SK-MEL-5 (cell line): ENCODE measurements at places on chromosomes 4 and X.
A peak's percentile ranks its signal among the peaks of the same experiment; 100 is the strongest.

DNA sequence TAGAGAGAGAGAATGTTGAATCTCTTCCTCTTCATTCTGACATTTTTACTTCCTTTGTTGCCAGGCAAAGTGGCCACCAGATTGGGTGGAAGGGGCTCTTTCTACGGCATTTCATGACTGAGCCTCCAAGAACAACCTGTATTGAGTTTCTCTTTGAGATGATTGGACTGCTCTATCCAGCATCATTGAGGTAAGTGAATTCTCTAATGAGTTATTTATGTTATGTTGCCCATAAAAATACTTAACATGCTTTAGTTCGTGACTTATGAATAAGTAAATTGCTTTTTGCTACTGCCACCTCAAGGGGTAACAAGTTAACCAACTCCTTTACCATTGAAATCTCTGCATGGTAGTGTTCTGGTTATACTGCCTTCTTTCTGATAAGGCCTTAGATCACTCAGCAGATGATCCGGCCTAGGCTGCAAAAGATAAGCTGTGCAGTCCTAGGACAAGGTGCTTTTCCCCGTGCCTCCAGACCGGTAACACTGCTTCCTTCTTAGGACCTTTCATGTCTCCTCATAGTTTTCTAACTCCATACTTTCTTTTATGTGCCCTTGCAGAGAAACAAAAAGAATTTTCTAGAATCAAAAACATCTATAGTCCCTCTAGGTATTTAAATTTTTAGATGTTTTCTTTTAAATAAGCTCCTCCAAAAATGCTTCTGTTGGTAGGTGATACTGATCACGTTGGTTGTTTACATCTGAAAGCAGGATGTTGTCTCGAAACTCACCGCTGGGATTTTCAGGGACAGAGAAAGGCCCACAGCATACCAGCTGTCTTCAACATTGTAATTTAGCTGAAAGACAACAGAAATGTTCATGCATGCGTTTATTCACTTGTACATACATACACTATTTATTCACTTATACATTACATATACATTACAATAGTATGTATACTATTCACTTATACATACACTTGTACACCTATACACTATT lies 157.1 kb upstream of the RBPJ start:
- DNase-seq, result no peak

GRCh38 chr4:113327494-113327893 lies 278.0 kb downstream of the ANK2 start:
- peak; percentile 0 for DNase-seq

GRCh38 chr4:123301923-123302322 lies 94.7 kb upstream of the SPRY1 start:
- no peak for DNase-seq

DNA sequence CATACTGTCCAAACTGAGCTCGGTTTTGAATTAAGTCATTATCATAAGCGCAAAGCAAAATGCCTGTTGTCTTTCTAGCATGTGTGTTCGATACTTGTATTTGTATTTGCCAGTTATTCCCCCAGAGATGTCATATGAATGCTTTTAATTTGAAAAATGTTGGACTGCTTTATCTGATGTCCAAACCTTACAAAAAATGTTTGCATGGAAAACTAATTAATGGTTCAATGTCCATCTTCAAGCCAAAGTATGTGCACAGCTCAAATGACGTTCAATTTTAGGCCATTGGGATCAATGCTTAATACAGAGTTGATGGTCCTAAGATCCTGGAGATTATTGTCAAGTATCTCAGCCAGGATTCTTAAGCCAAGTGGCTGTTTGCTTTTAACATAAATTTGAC lies 17.2 kb upstream of the HPGDS start:
- no peak for DNase-seq

- no peak for DNase-seq
These were observed 30.6 kb upstream of the CCKAR start for GRCh38 chr4:26520728-26521450.

DNA sequence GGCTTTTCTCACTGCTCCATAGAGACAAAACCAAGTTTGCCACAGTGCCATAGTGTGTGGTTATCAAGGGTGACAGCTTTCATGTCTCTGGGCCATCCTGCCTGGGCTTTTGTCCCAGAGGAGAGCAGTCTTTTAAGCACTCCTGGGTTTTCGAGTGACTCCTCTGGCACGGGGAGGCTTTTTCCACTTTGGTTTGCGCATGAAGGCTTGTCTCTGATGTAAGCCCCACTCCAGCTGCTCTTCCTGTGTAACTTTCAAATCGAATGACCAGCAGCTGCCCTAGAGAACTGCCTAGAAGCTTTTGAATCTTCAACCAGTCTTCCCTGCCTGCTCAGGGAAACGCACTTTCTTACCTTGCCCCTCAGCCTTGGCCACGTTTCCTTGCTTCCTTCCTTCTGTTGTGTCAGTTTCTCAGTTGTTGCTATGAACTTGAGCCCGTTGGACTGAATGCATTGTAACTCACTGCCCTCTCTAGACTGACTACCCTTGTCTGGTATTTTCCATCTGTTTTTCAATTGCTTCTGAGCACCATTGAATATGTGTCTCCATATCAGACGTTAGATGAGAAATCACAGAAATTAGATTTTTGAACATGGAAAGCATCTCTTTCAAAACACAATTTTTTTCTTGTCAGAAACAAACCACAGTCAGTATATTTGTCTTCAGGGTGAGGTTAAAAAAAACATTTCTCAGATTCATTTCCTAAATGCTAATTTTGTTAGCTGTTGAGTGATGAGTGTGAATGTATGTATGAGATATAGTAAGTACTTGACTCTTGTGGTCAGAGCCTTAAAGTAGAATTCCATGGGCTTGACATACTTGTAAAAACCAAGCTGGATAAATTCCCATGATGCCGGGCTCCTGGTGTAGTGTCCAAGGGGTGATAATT lies 45.3 kb downstream of the SLC9A6 start:
- no peak for DNase-seq

DNA sequence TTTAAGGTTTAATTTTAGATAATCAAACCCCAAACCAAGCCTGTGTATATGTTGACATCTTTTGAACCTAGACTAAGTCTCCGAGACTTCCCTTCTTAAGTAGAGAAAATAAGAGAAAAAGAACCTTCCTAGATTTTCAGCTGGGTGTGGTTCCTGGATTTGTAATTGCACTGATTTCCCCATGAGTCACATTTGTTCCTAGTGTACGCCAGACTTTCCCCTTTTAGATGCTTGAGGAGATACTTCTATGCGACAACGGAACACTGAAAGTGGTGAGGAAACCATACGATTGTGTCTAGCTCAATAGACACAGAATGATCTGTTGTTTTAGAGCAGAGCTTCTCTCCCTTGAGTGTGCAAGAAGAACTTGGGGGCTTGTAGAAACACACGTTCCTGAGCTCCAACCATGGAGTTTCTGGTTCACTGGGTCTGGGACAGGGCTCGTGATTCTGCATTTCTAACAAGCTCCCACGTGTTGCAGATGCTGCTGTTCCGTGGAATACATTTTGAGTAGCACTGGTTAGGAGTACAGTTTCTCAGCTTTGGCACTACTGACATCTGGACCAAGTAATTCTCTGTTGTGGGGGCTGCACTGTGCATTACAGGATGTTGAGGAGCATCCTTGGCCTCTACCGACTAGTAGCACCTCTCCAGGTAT lies 87.1 kb downstream of the AMELX start:
- DNase-seq, result no peak

- no peak for DNase-seq
These were observed 881.6 kb downstream of the PCDH18 start for GRCh38 chr4:136650541-136651277.
